Heart right ventricle (tissue), 16 donors: ENCODE measurements at places on chromosomes 12 and 14. TPM values are rescaled to one million over a fixed set of nuclear protein-coding genes. Genes with fewer than 3 reads are reported as not detected.

Gene ZCCHC8
- total RNA-seq, result 9.6 TPM

Gene LMNTD1
- total RNA-seq, result not detected

- H3K4me1 ChIP-seq, result no peaks in the 10 kb centered on the region
- DNase-seq, result no peak
- H3K27me3 ChIP-seq, result no peaks in the 10 kb centered on the region
- no peak overlapping the region for H3K27ac ChIP-seq
- H3K4me3 ChIP-seq, result no peak overlapping the region
- H3K36me3 ChIP-seq, result no peaks in the 10 kb centered on the region
Measured at GRCh38 chr14:25803386-25804018, 753.6 kb upstream of the STXBP6 start.

DNA sequence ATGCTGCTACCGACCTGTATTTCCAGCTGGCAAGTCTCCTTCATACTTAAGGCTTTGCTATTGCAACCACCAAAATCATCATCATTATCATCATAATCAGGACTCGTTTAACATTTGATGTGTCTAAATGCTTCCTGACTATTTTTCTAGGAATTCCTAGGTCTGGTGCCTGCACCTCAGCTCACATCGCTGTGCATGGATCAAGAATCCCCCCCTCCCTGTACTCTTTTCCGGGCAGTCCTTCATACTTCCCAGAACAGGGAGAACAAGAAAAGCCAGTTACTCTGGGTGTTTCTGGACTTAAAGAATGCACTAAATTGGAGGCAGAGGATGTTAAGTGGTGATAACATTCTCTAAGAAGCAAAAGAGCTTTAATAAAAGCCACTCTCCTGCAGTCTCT lies 9.4 kb downstream of the ERP27 start:
- H3K27me3 ChIP-seq, result no peaks in the 10 kb centered on the region
- H3K4me1 ChIP-seq, result peaks cover 16% of the 10 kb centered on the region
- H3K36me3 ChIP-seq, result no peaks in the 10 kb centered on the region
- no peak for DNase-seq
- H3K27ac ChIP-seq, result peak overlapping the region; percentile 27
- no peak overlapping the region for H3K4me3 ChIP-seq

DNA sequence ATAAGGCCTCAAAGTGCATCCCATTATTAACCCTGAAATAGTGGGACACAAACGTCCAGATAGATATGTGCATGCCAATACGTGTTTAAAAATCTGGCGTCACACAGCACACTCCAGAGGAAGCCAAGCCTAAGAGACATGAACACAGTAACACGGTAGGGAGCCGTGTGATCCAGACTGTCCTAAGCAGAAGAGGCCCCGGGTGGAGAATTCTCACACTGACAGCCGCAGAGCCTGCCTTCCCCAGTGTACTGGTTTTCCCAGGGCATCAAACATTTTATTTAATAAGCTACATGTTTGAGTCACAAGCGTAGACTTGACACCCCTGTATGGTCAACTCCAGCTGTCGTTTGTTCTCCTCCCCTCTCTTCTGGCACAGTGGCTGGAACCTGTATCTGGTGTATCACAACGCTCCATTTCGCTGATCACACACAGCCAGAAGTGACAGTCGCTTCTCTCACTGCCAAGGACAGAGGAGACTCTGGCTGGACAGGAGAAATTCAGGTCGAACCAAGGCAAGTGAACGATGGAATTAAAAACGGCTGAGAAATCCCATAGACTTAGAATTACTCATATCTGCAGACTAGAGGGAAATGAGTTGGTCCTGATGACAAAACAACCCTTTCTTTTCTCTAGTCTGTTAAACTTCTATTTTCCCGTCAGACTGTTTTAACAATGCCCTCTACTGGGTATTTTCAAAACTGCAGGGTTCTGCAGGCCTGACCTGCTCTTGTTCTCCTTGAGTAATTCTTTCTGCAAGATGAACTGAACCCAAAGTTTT lies 359.9 kb downstream of the RGS6 start:
- peaks cover 5% of the 10 kb centered on the region for H3K4me1 ChIP-seq
- H3K27me3 ChIP-seq, result no peaks in the 10 kb centered on the region
- no peaks in the 10 kb centered on the region for H3K36me3 ChIP-seq
- peak; percentile 29 for DNase-seq
- H3K27ac ChIP-seq, result no peak overlapping the region

DNA sequence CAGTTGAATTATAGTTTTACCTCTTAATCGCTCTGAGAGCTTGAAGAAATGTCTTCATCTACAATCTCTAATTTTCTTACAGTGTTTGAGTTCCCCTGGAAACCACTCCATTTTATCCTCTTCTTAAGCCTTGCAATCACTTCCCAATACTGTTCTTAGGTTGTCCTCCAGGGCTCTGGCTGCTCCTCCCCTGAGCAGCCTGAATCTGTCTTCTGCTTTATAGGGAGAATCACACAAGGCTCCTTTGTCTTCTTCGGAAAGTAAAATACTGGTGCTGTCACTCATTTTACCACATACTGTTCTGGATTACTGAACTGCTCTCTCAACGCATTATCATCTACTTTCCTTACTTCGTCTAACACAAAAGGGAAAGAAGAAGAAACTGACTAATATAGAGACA lies 133.7 kb downstream of the MDGA2 start:
- H3K27ac ChIP-seq, result no peak overlapping the region
- H3K4me1 ChIP-seq, result no peaks in the 10 kb centered on the region
- H3K4me3 ChIP-seq, result no peak overlapping the region
- no peak for DNase-seq
- no peaks in the 10 kb centered on the region for H3K36me3 ChIP-seq
- no peaks in the 10 kb centered on the region for H3K27me3 ChIP-seq

GRCh38 chr12:27968972-27969623 lies 3.4 kb downstream of the PTHLH start:
- peaks cover 80% of the 10 kb centered on the region for H3K27me3 ChIP-seq
- H3K4me3 ChIP-seq, result peak overlapping the region; percentile 54
- H3K4me1 ChIP-seq, result peaks cover 27% of the 10 kb centered on the region
- peak overlapping the region; percentile 41 for H3K27ac ChIP-seq
- DNase-seq, result peak; percentile 16
- no peaks in the 10 kb centered on the region for H3K36me3 ChIP-seq

DNA sequence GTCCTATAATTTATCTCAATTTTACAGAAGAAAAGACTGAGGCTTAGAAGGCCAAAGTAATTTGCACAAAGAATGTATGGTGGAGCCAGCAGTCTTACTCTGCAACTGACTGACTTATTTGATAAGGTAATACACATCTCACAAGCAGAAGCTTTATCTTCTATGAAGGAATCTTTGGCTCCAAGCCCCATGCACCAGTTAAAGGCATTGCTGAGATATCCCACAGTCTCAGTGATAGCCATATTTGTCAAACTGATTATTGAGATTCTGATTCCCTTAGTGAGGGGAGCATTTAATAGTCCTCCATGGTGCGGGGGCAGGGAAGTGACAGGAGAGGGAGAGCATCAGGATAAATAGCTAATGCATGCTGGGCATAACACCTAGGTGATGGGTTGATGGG lies 60.4 kb upstream of the GRIP1 start:
- H3K4me1 ChIP-seq, result no peaks in the 10 kb centered on the region
- no peaks in the 10 kb centered on the region for H3K36me3 ChIP-seq
- no peak overlapping the region for H3K27ac ChIP-seq
- no peaks in the 10 kb centered on the region for H3K27me3 ChIP-seq
- DNase-seq, result no peak
- H3K4me3 ChIP-seq, result no peak overlapping the region

DNA sequence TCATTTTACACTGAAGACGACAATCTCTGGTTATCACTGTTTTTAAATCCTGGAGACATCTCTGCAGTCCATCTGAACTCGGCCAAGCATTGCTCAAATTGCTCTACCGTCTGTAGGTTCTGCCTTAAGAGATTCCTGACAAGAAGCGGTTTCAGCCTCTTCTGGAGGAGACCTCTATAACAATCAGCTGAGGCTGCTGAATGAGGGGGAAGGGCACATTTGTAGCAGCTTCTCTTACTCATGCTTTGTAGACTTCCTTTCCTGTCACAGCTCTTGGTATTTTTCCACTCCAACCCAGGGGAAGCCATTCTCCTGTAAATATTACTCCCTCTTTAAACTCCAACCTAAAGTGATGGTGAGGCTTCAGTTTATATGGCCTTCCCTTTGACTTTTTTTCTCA lies 3.0 kb downstream of the ARG2 start:
- DNase-seq, result no peak
- no peaks in the 10 kb centered on the region for H3K27me3 ChIP-seq
- H3K36me3 ChIP-seq, result no peaks in the 10 kb centered on the region
- H3K27ac ChIP-seq, result peak overlapping the region; percentile 63
- no peak overlapping the region for H3K4me3 ChIP-seq
- peaks cover 15% of the 10 kb centered on the region for H3K4me1 ChIP-seq

DNA sequence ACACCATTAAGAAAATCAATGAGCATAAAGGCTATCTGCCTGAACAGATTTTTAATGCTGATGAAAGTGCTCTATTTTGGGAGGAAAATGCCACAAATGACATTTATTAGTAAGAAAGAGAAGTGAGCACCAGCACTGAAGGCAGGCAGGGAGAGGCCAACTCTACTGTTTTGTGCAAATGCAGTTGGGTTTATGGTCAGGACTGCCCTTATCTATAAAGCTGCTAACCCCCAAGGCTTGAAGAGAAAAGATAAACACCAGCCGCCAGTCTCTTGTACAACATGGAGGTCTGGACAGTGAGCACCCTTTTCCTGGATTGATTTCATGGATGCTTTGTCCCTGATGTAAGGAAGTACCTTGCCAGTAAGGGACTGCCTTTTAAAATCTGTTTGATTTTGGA lies 246.8 kb upstream of the SFSWAP start:
- no peak overlapping the region for H3K27ac ChIP-seq
- no peaks in the 10 kb centered on the region for H3K4me1 ChIP-seq
- no peaks in the 10 kb centered on the region for H3K36me3 ChIP-seq
- no peak for DNase-seq

- H3K27me3 ChIP-seq, result no peaks in the 10 kb centered on the region
- H3K4me1 ChIP-seq, result no peaks in the 10 kb centered on the region
- H3K4me3 ChIP-seq, result no peak overlapping the region
- DNase-seq, result peak; percentile 12
- peak overlapping the region; percentile 39 for H3K27ac ChIP-seq
- H3K36me3 ChIP-seq, result no peaks in the 10 kb centered on the region
Measured at GRCh38 chr14:67645414-67645813, 25.7 kb downstream of the ARG2 start.
